ENCODE measurements at places on chromosomes 3 and 15.
A peak's percentile ranks its signal among the peaks of the same experiment; 100 is the strongest.

DNA sequence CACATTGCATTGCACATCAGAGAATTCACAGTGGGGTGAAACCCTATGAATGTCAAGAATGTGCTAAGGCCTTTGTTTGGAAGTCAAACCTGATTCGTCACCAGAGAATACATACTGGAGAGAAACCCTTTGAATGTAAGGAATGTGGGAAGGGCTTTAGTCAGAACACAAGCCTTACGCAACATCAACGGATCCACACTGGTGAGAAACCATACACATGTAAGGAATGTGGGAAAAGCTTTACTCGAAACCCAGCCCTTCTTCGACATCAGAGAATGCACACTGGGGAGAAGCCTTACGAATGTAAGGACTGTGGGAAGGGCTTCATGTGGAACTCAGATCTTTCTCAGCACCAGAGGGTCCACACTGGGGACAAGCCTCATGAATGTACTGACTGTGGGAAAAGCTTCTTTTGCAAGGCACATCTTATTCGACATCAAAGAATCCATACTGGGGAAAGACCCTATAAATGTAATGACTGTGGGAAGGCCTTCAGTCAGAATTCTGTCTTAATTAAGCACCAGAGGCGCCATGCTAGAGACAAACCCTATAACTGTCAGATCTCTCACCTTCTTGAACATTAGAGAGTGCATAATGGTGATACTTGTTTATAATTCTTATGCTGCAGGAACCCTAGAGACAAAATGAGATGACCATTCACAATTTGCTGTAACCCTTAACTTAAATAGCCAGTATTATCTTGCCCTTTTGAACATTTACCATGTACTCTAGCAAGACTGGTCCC lies 9.0 kb downstream of the ZNF662 start:
- no peak for DNase-seq

DNA sequence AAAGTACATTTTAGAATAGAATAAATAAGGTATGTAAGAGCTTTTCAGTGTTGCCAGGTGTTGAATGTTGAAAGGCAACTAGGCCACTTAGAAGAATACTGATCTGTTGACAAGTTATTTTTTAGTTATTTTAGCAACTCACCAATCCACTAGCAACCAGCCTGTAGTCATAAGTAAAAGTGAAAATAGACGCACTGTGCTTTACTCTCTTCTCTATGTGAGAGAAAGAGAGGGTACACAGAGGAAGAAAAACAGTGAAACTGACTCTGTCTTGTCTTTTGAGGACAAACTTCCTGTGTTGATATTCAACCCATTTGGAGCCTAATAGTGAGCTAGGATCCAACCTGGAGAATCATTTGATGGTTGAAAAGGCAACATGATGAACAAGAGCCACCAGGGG lies 327.1 kb upstream of the GOLIM4 start:
- no peak for DNase-seq

- DNase-seq: no peak
Measured at GRCh38 chr3:42655980-42656679, 2.6 kb downstream of the ZBTB47 start.

DNA sequence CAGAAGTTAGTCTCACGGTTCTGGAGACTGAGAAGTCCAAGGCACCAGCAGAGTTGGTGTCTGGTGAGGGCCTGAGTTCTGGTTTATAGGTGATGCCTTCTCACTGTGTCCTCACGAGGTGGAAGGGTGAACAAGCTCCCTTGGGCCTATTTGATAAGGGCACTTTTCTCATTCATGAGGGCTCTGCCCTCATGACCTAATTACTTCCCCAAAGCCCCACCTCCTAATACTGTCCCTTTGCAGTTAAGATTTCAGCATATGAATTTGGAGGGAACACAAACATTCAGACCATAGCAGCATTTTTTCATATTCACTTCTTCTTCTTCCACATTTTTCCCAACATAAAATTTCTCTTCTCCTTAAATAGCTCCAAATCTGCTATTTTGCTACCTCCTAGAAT lies 41.5 kb downstream of the TMEM41A start:
- no peak for DNase-seq

GRCh38 chr3:124113485-124113884 lies 121.6 kb upstream of the ROPN1 start:
- DNase-seq: no peak

GRCh38 chr3:114496021-114496434 lies 202.2 kb downstream of the TIGIT start:
- no peak for DNase-seq

DNA sequence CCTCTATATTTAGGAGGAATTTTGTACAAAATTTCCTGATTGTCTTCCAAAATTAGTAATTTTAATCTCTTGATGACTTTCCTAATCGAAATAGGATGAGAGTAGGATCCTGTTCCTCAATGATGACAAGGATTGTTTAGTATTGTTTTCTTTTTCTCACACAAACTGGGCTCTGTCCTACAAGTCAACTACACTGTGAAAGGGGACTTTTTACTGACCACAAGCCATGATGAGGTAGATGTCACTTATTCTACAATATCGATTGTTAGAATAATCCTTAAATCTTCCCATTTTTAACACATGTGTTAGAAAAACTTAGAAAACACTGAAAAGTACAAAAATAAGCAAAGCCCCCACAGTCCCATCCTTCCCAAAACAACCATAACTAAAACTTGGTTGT lies 35.8 kb upstream of the TSC22D2 start:
- no peak for DNase-seq

GRCh38 chr15:41950127-41950483 lies 22.3 kb downstream of the EHD4 start:
- DNase-seq: no peak

GRCh38 chr3:14461748-14462324 lies 59.4 kb downstream of the SLC6A6 start:
- peak; percentile 28 for DNase-seq

DNA sequence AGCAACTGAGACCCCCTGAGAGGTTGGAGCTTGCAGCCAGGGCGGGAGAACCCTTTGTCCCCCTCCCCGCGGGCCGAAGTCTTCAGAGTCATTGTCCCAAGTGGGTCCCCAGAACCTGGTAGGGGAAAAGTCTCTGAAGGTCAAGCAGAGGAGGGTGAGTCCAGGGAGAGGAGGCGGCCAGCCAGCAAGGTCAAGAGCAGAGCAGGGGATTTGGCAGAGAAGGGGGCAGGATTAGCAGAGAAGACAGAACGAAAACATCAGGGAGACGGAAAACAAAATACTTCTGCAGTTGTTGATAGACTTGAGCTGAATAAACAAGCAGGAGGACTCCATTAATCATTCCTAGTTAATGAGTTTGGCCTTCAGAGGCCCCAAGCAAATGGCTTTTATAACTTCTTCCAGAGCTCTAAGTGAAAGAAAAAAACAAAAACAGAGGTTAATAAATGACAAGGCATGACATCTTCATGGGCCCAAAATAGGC lies 66.7 kb downstream of the GRIP2 start:
- DNase-seq: no peak

DNA sequence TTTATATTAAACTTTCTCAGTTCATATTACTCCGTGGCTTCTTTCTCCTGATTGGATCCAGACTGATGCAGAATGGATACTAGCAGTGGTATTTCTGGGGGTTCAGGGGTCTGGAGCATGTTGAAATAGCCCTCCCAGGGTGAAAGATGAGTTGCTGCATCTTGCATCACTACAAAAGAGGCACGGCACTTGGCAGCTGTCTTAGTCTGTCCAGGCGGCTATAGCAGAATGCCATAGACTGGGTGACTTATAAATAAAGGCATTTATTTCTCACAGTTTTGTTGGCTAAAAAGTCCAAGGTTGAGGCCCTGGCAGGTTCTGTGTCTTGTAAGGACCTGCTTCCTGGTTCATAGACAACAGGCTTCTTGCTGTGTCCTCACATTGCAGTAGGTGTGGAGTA lies 660 bp upstream of the BCL2L10 start:
- no peak for DNase-seq

GRCh38 chr3:14152233-14152962 lies 26.0 kb downstream of the XPC start:
- no peak for DNase-seq

GRCh38 chr3:156148345-156148945 lies 28.1 kb downstream of the KCNAB1 start:
- no peak for DNase-seq

GRCh38 chr3:171781711-171782127 lies 28.6 kb downstream of the PLD1 start:
- no peak for DNase-seq

DNA sequence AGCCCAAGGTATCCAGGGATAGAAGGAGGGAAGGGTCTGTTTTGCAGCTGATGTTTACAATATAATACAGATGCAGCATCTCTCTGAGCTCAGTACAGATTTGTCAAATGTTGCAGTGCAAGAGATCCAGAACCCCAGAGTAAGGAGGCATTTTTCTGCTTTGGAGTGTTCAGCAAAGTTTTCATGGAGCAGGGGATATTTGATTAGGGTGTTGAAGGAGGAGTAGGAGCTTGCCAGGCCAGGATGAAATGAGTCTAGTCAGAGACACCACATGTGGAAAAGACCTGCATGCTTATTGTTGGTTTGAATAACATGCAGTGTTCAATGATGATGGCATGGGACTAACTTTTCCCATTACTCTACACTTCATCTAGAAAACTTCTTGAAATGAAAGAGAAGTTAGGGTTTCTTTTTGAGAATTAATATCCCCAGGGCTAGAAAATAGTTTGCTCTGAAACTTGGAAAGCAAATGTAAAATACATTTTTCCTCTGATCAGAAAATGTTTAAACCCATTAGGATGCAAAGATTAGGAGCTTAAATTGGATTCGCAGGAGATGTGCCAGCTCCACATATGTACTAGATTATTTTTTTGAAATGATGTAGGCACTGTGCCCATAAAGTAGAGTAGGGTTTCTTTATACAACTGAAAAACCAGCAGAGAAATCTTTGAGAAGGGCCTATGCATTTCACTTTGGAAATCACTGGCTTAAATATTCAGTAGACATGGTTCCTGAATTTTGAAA lies 243.8 kb downstream of the CACNA2D3 start:
- DNase-seq: no peak

DNA sequence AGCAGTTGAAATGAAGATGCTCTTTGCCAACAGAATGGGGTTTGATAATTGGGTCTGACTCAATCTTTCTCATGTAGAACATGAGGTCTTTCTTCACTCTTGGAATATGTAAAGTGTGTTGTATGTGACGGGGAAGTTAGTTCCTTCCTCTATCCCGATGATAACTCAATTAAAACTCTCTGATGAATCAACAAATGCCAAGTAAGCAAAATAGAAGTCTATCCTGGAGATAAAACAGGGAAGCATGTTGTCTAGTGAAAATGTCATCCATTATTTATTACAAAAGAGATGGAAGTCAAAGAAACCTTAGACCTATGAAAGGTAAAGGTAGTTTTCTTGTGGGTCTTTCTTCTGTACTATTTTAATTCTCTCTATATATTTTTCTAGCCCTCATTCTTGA lies 274.2 kb upstream of the ARRDC4 start:
- no peak for DNase-seq

GRCh38 chr3:153232851-153233271 lies 70.8 kb downstream of the RAP2B start:
- DNase-seq: no peak

GRCh38 chr3:36965440-36965839 lies 20.6 kb upstream of the TRANK1 start:
- DNase-seq: no peak
